COLO829 (cell line): ENCODE measurements at places on chromosomes 3 and 15.

GRCh38 chr3:113912552-113913236, 35.1 kb upstream of the ZDHHC23 start:
- peak; percentile 56 for DNase-seq

DNA sequence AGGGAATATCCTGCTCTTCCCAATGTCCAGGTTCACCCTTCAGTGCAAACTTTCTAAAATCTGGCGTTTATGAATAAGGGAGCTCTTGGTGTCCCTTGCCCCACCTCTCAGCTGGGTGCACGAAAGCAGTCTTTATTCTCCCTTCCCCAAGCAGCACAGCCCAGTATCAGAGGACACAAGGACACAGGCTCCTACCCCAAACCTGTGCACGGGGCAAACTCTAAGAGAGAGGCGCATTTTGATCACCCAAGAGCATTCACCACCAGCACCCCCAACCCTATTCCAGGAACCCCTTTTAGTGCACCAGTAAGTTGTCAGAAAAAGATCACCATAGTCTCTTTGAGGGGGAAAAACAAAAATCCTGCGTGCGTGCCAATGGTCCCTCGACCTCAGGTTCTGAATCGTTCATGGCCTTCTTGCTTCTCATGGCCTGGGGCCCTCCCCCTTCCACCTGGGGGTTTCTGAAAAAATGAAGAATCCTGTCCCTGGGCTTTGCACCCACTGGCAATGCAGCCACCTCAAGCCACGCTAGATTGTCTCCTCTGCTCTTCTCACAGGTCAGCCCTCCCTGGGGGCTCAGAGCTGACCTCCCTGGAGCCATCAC, 78.9 kb downstream of the FAM174B start:
- DNase-seq = no peak

DNA sequence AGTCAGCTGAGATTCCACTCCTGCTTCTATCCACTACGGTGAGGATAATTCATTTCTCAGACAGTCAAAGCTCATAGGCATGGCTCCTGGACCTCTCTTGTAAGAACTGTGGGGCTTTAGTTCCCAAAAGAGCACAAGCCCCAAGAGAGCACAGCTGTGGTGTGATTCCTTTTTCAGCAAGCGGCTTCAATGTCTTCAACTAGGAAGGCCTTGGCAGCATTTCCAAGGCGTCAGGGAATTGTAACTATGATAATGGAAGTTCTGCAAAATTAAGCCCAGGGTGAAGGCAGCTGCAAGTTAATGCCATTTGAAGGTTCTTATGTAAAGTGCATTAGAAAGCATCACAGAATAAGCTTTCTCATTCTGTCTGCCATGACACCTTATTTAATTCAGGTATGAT, 657.1 kb downstream of the GRM7 start:
- no peak for DNase-seq

- no peak for DNase-seq
Observed at GRCh38 chr3:171039674-171040073, 13.2 kb upstream of the SLC2A2 start.

- no peak for DNase-seq
Observed at GRCh38 chr3:161690299-161690620, 193.7 kb downstream of the OTOL1 start.

GRCh38 chr15:31373970-31374369, 47.3 kb downstream of the KLF13 start:
- DNase-seq = no peak

GRCh38 chr15:60370105-60370868, 27.5 kb downstream of the ANXA2 start:
- DNase-seq = no peak

DNA sequence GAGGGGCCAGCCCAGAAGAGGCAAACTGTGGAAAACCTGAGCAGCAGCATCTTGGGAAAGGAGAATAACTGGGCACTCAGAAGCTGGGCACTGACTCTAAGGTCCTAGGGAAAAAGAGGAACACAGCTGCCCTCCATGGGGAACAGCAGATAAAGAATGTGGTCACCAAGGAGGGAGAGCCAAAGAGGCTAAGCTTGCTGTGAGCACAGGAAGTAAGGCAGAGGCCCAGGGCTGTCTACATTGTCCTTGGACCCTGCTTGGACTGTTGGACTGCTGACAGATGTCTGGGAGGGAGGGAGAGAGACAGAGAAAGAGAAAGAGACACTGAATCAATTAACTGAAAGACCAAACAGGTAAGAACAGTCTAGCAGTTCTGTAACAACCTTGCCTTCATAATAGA, 4.5 kb upstream of the MNS1 start:
- no peak for DNase-seq

- no peak for DNase-seq
Observed at GRCh38 chr3:13045241-13045903, 27.9 kb downstream of the IQSEC1 start.

DNA sequence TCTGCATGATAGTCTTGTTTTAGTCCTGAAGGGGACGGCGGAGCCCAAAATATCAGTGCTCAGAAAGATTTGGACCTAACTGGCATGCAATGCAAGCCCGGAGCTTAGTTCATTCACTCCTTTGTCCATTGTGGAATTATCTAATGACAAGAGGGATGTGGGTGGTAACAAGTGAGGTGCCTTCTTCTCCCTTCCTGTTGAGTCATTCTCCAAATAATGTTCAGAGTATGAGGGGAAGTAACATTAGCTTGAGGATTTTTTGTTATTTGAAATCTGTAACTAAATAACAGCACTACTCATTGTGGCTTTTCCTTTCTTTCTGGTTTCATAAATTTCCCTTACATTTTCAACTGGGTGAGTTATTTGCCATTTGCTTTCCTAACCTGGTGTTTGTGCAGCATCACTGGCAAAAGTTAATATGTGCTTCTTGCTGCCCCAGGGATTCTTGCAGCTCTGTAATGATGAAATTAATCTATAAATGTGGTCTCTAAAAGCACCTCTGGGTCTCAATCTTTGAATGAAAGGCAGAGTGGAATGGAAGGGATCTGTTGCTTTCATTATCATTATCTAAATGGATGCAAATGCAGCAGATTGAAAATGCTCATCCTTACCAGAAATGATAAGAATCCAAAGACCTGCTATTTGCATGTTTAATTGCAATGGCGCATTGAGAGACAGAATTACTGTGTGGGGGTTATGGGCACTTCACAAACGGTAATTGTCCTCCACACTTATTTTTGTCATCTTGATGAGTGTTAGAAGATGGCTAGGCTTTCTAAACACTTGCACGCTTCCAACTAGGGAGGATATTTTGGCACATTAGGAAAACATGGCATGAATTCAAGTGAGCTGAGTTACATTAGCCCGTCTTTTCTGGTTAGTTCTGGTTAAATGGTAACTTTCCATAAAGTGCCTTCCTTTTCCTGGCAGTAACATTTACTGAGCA, 89.9 kb upstream of the MITF start:
- DNase-seq = peak; percentile 97

DNA sequence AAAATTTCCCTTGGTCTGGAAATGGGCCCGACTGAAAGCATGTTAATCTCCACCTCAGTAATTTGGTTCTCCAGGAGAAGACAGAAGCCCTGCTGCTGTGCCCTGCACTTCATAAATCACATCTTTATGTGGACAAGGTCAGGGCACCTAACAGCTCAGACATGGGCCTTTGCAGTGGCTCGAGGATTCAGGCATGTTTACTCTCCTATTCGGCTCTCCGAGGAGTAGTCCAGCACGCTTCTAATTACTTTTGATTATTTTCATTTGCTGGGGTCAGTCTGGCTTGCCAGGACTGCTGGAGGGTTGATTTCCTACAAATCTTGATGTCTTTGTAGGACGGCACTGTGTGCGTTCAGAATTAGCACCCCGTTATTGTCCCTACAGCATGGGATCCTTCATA, 511.2 kb downstream of the MECOM start:
- no peak for DNase-seq

DNA sequence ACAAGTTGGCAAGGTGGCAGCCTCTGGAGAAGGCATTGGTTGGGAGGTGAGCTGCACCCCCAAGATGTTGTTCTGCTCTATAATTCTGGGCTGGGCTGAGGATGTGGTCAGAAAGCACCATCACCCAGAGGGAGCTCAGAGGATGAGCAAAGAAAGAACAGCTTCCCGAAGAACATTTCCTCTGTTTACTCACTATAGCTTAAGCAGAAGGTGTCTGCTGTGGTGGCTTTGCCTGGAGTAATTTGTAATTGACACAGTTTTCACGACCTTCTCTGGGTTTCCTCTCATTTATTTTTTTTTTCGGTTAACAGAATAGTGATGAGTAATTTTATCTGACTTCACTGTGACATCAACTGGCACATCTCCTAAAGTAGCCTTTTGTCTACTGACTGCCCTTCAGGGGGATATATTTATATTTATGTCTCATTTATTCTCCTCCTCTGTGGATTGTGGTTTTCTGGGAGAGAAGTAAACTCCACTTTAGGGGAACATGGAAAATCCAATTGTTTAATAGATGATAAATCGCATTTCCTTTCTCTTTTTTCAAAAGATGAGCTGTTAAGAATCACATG, 49.5 kb upstream of the ABHD17C start:
- peak; percentile 68 for DNase-seq
